ENCODE measurements at places on chromosomes 11 and 22. TPM values are rescaled to one million over a fixed set of nuclear protein-coding genes. Genes with fewer than 3 reads are reported as not detected.

TRIM49B gene
- not detected for total RNA-seq

PACSIN2 gene
- 29.7 TPM for total RNA-seq

- ATAC-seq = no peak
Measured at GRCh38 chr22:30675436-30675835, 7.8 kb upstream of the DUSP18 start.

DNA sequence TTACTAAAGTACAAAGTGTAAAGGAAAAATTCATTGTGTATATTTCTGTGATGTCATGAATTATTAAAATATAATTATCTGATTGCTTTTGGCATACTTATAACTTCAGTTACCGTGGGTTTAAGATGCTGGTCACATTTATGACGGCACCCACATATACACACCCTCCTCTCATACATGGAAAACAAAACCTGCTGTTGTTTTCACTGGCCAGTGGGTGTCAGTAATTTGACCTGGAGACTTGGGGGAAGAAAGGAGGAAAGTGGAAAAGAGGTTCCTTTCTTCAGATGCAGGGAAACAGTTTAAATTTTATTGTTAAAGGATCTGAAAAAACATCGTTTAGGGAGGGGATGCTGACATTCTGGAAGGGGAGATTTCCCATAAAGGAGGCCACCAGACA lies 742 bp upstream of the BBOX1 start:
- ATAC-seq = no peak

- ATAC-seq = peak; percentile 91
Measured at GRCh38 chr11:36000616-36001190, 56.8 kb downstream of the LDLRAD3 start.

DNA sequence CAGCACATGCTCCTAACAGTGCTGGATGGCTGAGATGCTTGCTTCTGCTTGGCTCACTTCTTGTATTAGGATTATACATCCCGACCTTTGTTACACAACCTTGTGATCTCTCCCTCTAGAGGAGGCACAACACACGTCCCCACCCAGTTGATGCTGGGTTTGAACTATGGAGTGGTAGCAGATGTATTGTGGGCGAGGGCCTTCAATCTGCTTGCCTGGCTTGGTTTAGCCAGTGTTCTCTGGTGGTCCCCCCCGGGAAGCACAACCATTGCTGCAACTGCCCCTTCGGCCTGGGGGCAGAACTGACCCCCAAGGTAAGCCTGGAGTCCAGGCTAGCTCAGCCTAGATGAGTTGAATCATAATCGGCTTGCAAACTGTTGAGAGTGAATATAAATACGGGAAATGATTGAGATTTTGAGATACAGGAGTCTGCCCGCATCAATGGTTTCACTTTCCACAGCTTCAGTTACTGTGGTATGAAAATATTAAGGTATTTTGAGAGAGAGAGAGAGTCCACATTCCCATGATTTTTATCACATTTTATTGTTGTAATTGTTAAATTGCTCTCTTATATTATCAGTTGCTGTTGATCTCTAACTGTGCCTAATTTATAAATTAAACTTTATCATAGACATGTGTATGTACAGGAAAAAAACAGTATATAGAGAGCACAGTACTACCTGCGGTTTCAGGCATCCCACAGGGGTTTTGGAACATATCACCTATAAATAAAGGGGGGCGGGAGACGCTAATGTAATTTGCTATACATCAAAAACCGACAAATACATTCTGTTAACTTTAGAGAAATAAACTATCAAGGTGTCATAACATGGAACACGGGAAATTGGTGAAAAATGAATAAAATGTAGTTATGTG lies 482.0 kb upstream of the B3GAT1 start:
- ATAC-seq = no peak

DNA sequence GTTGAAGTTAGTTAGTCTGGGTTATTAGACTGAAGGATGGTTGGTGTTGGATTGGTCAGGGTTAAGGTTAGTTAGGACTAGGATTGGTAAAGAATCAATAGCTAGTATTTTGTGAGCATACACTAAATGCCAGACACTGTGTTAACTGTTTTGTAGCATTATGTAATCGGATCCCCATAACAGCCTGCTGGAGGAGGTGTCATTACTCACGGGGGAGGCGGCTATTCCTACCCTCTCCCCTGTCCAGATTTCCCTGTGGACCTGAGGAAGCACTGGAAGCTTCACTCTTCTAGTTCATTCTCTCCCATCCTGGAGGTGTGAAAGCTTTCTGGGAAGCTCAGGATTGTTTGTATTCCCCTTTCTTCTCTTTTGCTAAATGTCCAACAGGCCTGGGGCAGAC lies 40.5 kb upstream of the KCNJ11 start:
- ATAC-seq = no peak

DNA sequence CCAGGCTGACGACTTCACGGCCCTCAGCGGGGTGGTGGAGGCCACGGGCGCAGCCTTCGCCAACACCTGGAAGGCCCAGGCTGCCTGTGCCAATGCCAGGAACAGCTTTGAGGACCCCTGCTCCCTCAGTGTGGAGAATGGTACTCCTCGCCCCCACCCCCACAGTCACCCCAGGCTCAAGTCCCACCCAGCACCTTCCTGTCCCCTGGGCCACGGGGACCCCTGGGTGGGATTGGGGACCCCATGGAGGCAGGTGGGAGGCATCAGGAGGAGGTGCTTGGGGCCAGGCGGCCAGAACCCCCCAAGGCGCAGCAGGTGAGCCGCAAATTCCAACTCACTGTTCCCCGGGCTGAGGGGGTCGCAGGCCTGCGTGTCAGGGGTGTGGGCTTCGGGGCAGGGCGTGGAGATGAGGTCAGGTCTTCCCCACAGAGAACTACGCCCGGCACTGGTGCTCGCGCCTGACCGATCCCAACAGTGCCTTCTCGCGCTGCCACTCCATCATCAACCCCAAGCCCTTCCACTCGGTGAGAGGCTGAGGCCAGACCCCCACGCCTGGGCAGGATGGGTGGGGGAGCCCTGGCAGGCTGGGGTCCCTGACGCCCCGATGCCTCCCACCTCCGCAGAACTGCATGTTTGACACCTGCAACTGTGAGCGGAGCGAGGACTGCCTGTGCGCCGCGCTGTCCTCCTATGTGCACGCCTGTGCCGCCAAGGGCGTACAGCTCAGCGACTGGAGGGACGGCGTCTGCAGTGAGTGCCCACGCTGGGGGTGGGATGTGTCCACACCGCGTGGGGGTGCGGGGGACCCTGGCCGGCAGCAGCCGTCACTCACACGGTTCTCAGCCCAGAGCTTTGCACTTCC lies 9.4 kb downstream of the MUC5B start:
- ATAC-seq = no peak

DNA sequence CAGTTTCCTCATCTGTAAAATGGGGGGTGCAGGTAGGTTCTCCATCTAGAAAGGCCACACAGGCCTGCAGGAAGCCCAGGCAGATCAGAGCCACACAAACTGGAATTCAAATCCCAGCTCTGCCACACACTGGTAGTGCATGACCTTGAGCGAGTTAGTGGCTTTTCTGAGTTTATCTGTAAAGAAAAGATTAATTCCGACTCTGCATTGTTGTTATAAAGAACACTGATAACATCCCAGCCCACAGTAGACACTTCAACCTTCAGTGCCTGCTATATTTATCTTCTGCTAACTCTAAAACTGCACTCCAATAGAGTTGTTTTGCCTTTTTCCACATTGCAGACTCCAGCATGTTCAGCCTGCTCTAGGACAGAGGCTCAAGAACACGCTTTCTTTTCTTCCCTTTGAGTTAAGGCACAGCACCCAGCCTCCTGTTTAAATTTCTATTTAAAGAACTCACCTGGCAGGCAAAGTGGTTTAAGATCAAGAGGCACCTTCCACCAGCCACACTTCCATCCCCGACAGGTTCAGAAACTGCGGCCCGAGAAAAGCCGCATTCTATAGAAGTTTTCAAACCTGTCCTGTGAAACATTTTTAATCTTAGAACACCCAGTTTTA lies 133.9 kb downstream of the PLEKHA7 start:
- no peak for ATAC-seq

DNA sequence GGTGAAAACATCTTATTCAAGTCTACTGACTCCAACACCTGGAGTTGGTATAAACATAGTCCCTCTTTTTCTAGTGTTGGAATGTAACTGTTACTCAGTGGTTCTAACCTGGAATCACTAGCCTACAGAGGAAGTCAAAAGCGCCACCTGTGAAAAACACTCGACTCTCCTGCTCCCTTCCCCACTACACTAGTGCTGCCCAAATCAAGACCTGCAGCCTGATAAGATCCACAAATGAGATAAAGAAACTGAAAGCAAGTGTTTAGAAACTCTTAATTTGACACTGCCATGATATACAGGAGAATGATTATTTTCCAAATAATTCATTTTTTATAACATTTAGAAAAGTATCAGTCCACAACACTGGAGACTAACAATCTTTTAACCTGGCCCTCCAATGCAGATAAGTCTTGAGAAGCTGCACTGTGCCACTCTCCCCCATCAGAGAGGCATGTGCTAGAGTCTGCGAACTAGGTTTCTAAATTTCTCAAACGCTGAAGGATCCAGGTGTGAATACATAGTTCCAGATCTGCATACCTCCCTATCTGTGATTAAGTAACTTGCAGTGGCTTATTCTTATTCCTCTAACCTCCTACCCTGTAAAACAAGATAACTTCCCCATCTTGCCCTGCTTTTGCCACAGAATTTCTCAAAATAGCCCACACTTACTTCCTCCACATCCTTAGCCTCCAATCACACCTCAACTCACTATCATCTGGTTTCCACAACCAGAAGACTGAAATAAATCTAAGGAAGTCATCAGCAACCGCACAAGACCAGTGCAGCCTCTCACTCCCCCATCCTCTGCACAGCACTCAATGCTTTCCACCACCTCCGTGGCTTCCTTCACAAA lies 88.1 kb downstream of the RRAS2 start:
- ATAC-seq = no peak

Measured in esophagus mucosa (tissue), 1 donor.